Omental fat pad (tissue), 4 donors: ENCODE measurements at places on chromosomes 7 and 10. TPM values are rescaled to one million over a fixed set of nuclear protein-coding genes. Genes with fewer than 3 reads are reported as not detected.

Gene NPS
- total RNA-seq: not detected

Gene C10orf143
- 1.6 TPM for total RNA-seq

GRCh38 chr7:14714161-14714728 lies 188.3 kb downstream of the DGKB start:
- DNase-seq: no peak

DNA sequence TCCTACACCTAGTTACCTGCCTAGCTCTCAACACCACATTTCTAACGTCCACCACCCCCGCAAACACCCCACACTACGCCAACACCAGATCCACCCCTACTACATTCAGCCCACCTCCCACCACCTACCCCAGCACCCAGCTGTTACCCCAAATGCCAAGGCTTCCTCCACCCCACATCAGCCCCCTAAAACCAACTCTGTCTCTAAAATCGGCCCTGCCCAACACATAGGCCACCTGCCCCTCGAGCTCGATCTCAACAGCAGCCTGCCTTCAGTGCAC lies 53.3 kb upstream of the SLF2 start:
- DNase-seq: no peak

Gene SPDYE11
- not detected for total RNA-seq

DNA sequence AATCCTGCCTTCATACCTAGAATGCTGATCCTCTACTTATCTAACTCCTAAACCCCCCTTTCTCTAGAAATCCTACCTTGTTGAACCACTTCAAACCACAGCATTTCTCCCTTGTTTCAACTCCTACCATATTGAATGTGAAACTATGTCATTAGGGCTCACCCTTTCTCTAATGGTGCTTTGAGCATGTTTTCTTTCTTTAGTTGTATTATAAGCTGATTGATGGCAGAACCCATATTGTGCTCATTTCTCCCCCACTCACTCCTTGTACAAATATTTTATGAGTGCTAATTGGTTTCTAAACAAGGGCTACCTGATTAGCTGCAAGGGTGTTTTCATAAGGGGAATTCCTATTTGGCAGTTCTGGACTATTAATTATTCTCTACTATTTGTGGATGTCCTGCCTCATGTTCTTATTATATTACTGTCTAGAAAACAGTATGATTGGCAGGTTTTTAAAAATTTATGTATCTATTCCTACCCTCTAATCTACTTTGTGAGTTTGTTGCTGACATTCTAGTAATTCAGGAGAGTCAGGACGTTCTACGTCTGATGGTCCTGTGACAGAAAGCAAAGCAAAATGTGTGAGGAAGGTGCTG lies 765.8 kb downstream of the KCNMA1 start:
- DNase-seq: no peak

Gene OR2A7
- 4.5 TPM for total RNA-seq

DNA sequence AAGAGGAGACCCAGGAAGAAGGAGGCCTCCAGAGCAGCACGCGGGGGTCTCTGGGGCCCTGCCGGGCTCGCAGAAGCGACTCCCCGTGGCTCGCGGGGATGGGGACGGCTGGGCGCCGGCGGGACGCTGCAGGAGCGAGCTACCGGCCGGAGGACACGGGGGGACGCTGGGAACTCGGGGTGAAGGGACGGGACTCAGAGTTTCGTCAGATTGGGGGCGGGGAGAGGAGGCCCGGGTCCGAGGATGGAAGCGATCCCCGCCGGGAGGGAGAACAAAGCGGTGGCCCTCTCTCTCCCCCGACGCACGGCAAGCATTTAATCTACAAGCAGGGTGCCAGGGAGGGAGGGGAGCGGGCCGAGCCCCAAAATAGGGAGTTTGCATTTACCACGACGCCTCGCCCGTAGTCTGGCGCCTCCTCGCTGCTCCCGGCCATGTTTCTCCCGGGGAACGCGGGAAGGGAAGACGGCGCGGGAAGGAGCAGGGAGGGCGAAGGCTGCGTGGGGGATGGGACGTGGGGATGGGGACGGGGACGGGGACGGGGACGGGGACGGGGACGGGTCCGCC lies at the start of gene PRTFDC1:
TSS of gene PRTFDC1 (minus strand) at position 464 of the 564 bp plus-strand sequence. CDS start at position 433, 31 bp downstream.
- DNase-seq: no peak

DNA sequence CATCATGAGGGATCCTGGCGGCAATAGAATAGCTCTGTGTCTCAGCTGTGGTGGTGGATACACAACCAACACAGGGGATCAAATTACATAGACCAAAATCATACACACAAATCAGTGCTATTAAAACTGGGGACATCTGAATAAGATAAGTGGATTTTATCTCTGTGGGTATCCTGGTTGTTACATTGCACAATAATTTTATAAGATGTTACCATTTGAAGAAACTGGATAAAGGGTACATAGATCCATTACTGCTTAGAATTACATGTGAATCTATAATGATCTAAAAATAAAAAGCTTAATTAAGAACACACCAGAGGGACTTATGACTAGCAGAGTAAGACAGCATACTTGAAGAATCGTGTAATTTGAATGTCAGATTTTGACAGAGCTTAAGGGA lies 8.2 kb upstream of the FAM3C start:
- DNase-seq: no peak

- no peak for DNase-seq
Observed at GRCh38 chr7:4186513-4186780, 495.6 kb upstream of the FOXK1 start.

Gene ALKBH4
- 8.8 TPM for total RNA-seq

DNA sequence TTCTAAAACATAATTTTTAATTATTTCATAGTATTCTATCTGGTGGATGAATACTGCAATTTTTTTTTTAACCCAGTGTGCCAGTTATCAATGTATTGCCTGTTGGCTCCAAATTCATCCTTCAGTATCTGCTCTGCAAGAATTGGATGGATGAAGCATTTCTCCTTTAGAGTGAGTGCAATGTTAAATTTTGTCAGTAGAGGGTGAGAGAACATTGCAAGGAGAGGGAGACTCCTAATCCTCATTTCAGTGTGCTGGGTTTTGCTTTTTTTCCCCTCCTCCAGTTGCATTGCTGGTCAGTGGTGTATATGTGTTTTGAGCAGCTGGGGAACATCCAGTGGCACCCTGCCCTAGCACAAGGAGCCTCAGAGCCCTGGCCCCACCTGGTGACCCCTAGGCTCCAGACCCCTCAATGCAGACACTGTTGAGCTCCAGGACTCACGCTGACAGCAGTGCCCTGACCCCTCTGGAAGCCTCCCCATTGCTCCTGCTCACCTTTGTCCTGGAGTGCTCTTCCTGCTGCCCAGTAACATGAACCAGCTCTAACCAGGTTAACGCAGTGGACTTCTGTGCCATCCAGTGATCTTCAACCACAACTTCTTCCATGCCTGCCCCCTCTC lies 199.4 kb downstream of the USP6NL start:
- DNase-seq: no peak

DNA sequence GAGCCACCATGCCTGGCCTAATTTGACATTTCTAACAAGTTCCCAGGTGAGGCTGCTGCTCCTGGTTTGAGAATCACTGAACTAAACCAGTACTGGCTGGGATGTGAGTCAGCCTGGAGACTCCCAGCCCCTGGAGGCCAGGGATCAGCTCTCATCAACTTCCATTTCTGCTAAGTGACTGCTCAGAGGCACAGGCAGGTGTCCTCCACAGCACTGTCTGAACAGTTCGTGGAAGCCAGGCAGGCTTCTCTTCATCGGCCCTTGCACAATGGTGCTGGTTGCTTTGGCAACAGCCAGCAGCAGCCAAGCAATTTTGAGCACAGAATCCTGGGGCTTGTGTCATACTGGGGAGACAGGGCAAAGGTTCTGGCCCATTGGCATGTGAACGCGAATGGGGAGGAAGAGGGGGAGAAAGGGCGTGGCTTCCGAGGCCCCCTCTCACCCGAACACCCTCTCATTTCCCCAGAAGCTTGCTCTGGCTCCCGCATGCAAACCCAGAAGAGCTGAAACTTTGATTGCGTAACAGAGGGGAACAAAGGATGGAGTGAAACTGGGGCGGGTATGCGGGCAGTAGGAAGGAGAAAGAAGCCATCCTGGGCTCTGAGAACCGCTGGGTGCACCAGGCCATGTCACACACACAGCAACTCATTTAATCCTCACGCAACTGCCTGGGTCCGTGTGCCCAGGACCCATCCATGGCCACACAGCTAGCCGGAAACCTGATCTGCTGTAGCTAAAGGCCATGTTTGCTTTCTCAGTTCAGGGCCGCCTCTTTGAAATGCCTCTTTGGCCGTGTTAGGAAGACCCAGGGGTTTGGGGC lies 9.0 kb upstream of the POR start:
- DNase-seq: peak; percentile 53

GRCh38 chr7:130369110-130369711 lies 11.1 kb upstream of the CPA1 start:
- DNase-seq: peak; percentile 37

- no peak for DNase-seq
Observed at GRCh38 chr10:103855424-103855823, at the start of gene SH3PXD2A. Gene SH3PXD2A (minus strand): TSS chr10:103855576. CDS start chr10:103855266, 310 bp downstream.

Gene SYT15B
- 9.3 TPM for total RNA-seq

DNA sequence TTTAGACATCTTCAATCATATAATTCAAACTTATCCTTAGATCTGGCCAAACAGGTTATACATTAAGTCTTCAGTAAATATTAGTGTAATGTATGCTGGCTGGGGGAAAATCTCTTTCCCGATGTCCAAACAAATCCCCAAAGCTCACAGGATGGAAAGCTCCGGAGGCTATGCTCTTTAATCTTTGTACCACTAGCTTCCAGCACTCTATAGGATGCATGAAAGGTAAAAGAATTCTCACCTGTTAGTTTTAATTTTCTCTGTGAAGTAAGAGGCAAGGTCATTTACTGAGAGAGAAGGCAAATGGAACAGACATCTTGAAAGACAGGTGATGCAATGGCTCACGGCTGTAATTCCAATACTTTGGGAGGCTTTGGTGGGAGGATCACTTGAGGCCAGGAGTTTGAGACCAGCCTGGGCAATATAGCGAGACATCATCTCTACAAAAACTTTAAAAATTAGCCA lies 99.8 kb upstream of the KIF5B start:
- no peak for DNase-seq

- DNase-seq: no peak
Observed at GRCh38 chr7:19713676-19714075, 4.8 kb upstream of the POLR1F start.

DNA sequence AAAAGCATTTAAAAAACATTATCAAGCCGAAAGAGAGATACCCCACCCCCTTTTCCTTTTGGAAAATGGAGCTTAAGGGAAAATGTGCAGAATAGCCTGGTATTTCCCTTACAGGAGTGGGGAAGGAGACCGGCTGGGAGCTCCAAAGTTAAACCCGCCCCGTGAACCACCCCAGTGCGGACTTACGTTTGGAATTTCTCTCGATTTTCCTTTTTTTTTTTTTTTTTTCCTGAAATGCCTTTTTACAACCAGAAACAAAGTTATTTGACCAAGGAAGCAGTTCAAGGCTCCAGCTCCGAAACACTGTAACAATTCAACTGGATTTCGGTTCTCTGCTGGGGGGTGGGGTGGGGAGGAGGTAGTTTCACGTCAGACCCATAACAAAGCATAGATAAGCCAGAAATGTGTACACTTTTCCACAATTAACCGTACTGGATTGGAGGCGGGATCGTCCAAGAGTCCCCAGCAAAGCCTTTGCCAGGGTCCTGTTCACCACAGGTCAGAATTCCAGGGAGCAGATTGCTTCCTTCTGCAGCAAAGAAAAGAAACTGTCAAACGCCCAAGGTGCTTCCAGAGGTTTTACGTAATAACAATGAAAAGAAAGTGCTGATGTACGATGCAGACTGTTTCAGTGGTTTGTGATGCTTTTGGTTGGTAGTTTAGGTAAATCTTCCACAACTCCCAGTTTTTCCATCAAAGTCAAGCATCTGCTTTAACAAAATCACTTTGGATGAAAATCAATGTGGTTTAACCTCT lies 6.7 kb downstream of the SKIDA1 start:
- DNase-seq: no peak

Gene CCDC3
- 77.8 TPM for total RNA-seq

- no peak for DNase-seq
Observed at GRCh38 chr10:86954681-86955500, 2.5 kb downstream of the MMRN2 start.

Gene UPP1
- 32.0 TPM for total RNA-seq

Gene CRHR2
- 0.95 TPM for total RNA-seq

DNA sequence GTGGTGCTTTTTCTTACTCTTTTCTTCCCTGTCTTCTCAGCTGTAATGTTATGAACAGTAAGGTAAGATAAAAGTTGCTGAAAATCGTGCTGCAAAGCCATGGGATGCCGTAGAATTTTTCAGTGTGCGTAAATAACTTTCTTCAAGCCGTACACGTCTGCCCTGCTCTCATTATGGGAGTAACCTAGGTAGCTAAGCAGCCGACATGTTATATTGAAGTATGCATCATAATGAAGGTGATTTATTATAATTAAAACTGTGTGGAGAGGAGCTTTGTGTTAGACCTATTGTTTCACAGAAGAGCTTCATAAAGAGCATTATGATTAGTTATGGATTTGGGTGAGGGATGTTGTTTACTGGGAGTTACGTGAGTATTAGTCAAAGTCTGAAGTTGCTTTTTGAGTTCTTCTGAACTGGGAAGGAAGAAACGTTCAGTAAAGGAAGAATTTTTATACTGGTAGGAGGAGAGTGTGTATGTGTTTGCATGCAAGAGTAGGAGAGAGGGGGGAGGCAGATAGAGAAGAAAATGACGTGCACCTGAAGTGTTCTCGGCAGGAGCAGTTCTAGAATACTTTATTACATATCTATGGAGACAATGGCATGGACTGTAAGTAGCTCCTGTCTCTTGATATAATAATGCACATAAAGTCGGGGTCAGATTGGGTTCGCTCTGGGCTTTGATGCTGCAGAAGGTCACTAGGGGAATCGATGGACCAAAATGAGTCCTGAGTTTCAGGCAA lies 56.3 kb downstream of the POU6F2 start:
- no peak for DNase-seq

Gene PNLIP
- not detected for total RNA-seq

- no peak for DNase-seq
Observed at GRCh38 chr7:2008936-2009540, 223.7 kb downstream of the MAD1L1 start.

Gene CYP2C19
- 0.24 TPM for total RNA-seq

DNA sequence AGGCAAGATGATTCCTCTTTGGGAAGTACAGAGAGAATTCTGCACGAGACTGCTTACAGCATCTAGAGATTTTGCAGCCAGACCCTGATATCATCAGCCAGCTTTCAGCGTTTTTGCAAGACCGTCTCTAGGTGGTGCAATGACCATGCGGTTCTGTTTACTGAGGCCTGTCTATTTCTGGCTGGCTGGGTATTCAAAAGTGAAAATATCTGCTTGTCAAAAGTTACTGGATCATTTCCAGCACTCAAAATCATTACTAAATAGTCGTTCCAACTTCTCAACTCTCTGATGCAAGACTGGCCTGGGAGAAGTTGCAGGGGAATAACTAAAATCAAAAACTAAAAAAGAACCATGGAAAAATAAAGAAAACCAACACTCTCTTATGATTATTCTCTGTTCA lies 240.1 kb downstream of the ELMO1 start:
- DNase-seq: no peak

- no peak for DNase-seq
Observed at GRCh38 chr10:58667658-58668310, 155.1 kb downstream of the BICC1 start.
